ENCODE measurements at places on chromosomes 12 and 14.

DNA sequence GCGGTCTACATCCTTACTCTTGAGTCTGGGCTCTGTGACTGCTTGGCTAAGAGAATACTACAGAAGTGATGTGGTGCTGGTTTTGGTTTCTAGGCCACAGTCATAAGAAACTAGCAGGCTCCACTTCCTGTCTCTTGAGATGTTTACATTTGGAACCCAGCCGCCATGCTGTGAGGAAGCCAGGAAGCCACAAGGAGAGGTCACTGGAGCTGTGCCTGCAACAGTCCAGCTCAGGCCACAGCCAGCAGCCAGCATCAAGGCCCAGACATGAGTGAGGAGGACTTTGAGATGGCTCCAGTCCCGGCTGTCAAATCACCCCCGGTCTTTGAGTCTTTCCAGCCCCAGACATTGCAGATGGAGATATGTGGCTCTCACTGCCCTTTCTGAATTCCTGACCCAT lies 12.9 kb upstream of the FAM181A start:
- no peak for DNase-seq

GRCh38 chr12:4975574-4975973 lies 65.9 kb downstream of the KCNA1 start:
- DNase-seq, result no peak

GRCh38 chr12:32420356-32420755 lies 21.0 kb downstream of the FGD4 start:
- DNase-seq, result no peak

DNA sequence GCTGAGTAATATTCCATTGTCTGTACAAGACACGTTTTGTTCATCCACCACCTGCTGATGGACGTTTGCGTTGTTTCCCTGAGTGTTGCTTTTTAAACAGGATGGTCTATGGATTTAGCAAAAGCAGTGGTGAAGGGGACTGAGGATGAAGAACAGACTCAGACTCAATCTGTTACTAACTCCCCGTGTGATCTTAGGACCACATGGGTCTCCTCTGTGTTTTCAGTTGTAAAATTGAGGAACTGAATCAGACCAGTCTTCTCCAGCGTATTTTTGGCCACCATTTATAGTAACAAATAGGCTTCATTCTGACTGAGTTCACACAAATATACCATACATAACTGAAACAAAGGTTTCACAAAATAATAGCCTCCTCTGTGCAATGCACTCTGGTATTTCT lies 85.6 kb downstream of the FOXN3 start:
- no peak for DNase-seq

DNA sequence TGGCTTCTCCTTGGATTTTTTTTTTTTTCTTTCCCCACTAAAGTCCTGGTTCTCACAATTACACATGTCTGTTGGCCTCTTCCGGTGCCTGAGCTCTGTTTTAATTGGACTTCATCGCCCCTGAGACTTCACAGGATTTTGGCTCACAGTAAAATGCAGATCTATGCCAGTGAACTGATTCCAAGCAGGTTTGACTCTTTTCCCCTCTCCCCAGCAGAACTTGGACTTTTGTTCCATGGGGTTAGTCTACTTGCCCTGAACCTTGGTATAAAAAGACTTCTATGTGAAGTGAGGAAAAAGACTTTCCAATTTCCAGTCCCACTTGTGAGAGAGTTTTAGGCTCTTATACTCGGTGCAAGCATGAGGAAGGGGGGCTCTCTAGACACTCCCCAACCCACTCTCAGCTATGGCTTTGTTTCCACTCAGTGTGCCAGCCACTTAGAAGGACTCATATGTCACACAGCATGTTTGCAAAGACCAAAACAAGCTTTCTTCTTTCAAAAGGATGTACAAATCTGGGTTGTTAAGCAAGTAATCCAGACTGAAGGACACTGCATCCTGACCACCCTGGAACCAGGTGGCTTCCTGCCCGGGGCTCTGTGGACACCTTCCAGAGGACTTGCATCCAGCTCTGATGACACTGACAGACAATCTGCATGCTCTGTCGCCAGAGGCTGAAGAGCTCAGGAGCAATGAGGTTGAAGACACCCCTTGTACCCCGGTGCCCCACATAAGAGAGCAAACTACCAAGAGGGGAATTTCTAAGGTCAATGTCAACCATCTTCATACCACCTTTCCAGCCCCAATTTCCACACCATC lies 221.9 kb upstream of the EGLN3 start:
- no peak for DNase-seq

GRCh38 chr12:131833896-131834641 lies 5.9 kb downstream of the MMP17 start:
- DNase-seq, result no peak

DNA sequence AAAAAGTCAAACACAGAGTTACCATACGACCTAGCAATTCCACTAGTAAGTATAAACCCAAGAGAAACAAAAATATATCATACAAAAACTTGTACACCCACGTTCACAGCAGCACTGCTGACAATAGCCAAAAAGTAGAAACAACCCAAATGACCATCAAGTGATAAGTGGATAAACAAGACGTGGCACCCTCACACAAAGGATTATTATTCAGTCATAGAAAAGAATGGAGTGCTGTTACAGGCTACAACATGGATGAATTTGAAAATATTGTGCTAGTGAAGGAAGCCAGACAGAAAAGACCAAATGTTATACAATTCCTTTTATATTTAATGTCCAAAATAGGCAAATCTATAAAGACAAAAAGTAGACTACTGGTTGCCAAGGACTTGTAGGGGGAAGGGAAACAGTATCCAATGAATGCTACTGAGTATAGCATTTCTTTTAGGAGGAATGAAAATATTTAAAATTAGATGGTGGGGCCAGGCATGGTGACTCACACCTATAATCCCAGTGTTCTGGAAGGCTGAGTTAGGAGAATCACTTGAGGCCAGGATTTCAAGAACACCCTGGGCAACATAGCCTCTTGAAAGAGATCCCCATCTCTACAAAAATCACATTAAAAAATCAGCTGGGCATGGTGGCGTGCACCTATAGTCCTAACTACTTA lies 41.9 kb downstream of the SPTLC2 start:
- no peak for DNase-seq

DNA sequence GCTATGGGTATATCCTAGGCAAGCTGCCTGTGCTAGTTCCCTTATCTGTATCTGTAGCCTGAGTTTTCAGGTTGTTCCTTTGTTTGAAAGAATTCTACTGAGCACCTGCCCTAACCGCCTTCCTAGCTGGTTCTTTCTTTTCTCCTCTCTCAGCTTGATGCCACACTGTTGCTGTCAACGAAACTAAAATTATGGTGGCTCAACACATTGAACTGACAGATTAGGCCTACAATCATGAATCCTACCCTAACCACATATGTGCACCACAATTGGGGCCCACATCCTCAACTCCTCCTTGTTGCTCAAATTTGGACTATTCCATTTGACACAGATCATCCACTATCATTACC lies 36.2 kb upstream of the RESF1 start:
- DNase-seq, result no peak

DNA sequence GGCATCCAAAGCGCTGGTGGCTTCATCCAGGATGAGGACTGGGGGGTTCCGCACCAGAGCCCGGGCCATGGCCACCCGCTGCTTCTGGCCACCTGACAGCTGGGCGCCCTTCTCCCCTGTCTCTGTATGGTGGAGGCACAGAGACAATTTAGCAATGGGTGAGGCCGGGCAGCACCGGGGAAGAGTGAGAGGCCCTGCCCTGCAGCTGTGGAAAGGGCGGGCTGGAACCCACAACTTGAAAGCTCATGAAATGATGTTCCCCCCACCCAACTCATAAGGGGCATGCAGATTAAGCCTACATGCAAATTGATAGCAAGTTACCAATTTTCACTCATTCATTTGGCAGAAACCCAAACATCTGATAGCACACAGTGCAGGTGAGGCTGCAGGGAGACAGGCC lies 34.1 kb downstream of the ABCB9 start:
- DNase-seq, result no peak

- no peak for DNase-seq
Measured at GRCh38 chr14:61179061-61179690, 102.0 kb downstream of the TMEM30B start.

GRCh38 chr14:100587086-100587762 lies at the start of gene BEGAIN:
TSS of gene BEGAIN (minus strand) at chr14:100587417. CDS start at chr14:100587290, 127 bp downstream.
- no peak for DNase-seq
